ENCODE measurements at places on chromosomes 11 and 22.
A peak's percentile ranks its signal among the peaks of the same experiment; 100 is the strongest.

DNA sequence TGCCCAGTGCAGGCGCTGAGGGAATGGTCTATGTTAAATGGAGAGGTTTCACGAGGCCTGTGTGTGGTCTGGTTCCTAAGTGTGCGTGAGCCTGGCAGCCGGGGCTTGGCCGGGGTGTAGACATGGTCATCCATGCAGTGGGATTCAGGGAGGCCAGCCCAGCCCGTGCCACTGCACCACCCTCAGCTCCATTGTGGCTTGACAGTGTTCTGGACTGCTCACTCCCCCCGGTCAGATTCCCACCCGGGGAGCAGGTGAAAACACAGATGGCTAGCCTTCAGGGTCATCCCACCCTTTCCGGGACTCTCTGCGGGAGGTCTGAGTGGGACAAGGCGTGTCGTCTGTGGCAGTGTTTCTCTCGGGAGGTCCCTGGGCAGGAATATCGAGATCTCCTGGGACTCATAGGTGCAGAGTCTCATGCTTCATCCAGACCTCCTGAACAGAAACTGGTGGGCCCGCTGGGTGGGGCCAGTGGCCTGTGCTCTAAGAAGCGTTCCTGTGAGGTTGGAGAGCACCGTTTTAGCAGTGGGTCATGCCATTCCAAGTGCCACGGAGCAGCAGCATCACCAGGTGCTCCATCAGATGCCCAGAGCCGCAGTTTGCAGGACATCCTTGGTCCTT lies 52.3 kb downstream of the ST14 start:
- no peak for DNase-seq

- no peak for DNase-seq
Measured at GRCh38 chr11:114074546-114075343, 15.2 kb downstream of the ZBTB16 start.

DNA sequence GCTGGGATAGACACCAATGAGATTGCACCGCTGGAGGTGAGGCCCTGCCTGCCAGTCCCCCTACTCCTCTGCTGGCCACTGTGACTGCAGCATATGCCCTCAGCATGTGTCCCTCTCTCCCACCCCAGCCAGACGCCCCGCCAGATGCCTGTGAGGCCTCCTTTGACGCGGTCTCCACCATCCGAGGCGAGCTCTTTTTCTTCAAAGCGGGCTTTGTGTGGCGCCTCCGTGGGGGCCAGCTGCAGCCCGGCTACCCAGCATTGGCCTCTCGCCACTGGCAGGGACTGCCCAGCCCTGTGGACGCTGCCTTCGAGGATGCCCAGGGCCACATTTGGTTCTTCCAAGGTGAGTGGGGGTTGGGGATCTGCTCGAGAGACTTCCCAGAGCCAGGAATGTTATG lies 5.7 kb upstream of the SMARCB1 start:
- DNase-seq, result no peak

GRCh38 chr11:1987024-1987423 lies 10.6 kb downstream of the H19 start:
- no peak for DNase-seq

DNA sequence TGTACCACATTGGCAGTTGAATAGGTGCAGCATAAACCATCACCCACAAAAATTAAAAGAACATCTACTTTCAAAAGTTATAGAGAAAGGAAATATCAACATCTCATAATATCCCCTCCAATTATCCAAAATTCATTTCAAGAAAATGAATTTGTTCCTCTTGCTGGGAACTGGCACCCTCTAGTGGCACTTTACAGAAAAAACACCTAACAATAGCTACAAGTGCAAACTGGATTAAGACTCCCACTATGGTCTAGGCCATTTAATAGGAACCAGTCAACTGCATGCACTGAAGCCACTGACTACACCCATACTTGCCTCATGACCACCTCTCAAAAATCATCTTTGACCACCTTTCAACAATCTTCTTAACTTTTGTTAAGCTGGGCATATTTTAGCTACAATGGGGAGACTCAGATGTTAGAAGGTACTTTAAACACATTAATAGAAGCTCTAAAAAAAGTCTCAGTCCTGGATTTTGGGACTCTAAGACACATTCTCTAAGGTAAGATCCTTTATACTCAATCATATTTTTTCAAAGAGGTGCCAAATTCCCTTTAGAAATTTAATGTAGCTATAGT lies 17.3 kb downstream of the TRAF6 start:
- DNase-seq, result peak; percentile 77

DNA sequence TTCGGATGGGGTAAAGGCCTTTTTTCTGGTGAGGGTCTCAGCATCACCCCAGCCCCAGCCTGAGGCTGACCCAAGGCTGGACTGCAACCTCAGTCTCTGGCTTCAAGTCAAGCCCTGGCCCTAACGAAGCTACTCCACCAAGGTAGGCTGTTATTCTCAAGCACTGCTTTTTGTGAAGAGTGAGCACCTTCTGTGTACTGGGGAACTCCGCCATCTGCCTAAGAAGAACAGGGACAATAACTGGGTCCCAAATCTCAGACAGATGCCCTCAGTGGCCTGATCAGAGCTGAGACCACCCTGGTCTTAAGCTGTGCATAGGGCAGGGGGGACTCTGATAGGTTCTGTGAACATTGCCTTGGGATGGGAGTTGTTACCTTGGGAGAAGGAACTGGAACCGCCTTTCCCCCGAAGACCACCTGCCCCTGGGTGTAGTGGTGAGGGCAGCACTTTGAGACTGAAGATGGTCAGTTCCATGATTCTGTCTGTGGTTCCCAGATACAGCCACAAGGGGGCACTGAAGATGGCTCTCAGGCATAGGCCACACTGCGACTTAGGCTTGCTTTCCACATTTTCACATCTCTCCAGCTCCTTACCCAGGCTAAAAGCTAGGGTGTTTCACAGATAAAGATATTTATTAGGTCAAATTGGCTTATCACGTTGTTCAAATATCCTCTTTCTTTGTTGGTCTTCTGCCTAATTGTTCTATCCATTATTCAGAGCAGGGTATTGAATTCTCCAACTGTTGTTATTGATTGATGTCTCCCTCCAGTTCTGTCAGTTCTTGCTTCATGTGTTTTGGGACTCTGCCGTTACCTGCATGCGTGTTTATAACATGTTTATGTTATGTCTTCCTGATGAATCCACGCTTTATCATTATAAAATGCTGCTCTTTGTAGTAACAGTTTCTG lies 11.8 kb upstream of the UVRAG start:
- peak; percentile 4 for DNase-seq

- peak; percentile 55 for DNase-seq
Measured at GRCh38 chr11:10930972-10931760, 73.3 kb upstream of the ZBED5 start.

DNA sequence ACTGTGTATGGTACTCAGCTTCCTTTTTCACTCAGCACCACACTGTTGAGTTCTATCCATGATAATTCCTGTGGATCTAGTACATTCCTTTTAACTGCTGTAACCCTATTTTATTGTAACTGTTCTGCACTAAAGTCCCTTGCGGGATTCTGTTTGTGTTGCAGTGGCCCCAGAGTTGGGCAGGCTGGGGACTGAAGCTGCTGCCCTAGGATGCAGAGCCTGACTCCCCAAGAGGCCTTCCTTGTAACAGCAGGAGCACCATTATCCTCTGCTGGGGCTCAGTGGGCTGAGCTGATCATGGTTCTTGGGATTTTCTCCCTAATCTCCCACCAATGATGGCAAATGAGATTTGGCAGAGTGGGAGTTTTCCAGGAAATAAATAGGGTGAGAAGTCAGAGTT lies 77.7 kb downstream of the CABIN1 start:
- DNase-seq, result no peak

DNA sequence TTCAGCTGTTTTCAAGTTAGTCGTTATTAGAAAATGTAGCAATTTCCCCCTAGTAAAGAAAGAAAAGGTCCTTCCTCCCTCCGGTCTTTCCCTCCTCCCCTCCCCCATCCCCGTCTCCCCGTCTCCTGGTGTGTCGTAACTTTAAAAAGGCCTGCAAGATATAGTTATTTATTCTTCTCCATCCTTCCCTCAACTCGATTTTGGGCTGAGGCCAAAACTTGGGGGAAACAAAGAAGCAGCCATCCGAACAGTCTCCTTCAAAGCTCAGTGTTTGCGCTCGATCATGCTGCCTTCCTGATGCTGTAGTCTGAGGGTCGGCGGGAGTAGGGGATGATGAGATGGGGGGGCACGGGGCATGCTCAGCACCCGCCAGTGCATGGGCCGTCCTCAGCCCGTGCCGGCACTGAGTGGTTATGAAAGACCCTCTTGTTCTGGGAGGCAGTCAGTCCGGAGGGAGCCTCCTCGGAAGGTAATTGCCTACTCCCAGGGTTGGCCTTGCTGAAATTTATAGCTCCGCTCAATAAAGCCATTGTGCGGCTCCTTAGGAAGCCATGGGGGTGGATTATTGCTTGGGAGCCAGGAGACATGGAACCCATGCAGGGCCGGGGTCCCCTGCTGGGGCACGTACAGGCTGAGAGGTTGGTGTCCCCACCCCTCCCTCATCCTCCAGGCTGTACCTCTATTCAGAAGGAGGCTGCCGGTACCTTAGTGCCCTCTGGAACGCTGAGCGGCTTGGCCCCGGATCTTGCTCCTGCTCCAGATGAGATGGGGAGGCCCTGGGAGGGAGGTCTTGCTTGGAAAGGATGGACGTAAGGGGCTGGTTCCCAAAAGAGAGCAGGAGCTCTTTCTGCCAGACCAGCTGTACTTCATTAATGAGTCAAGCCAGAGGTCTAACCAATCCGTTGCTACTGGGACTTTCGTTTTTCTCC lies 212.7 kb upstream of the CADM1 start:
- DNase-seq, result no peak

DNA sequence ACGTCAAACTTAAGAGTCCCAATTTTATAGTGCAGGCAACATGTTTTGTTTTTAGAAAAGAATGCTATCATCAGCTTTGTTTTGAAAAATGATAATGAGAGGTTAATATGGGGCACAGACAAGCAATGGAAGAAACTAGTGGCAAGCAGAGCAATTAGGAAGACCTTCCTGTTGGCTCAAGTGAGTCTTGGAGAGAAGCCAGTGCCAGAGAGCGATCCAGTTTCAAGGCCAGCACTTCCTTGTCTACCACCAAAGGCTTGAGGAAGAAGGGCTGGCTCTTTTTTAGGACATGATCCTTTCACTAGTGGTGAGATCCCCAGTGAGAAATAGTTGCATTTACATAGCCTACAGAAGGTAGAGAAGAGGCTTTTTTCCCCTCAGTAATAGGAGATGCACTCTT lies 1340.7 kb downstream of the LRRC4C start:
- DNase-seq, result no peak

DNA sequence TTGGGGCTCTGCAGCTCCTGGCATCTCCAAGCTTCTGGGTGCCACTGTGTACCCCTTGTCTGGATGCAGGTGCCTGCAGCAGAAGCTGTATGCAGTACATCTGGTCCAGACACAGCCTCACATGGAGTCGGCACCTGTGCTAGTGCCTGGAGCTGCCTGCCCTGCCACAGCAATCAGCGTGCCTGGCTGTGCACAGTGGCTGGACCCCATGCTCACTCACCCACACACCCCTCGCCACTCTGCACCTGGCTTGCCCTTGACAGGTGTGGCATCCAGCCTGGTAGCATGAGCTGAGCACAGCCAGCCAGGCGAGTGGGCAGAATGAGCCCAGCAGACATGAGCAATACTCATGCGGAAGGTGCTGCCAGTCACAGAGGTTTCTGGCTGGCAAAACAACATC lies 19.5 kb upstream of the OR6A2 start:
- DNase-seq, result no peak

DNA sequence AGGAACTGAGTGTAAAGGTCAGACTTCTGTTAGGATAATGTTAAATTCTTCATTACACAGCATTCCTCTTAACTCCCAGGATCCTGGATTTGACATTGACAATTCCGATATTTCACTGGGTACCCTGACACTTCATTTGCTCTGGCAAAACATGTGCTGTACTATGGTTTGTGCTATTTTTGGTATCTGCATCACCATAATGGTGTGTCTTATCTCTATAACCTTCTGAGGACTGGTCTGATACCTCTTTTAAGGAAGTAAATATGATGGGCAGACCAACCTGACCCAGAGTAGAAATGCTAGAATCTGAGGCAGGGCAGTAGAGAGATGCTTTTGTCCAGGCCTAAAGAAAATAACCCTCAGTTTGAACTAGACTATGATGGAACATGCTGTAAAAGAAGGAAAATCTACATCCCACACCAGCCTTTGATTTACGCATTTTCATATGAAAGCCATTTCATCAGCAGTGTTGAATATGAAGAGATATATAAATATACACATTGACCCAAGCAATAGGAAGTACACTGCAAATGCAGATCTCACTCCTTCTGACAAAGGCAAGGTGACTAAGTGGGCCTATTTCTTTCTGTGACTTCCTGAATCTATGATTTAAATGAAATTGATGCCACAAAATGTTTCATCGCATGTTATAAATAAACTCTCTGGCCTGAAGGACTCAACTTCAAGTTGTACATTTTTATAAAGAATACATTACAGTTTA lies 966.7 kb downstream of the DLG2 start:
- no peak for DNase-seq

- DNase-seq, result peak; percentile 89
Measured at GRCh38 chr22:39472570-39473556, 16.1 kb downstream of the MGAT3 start.

DNA sequence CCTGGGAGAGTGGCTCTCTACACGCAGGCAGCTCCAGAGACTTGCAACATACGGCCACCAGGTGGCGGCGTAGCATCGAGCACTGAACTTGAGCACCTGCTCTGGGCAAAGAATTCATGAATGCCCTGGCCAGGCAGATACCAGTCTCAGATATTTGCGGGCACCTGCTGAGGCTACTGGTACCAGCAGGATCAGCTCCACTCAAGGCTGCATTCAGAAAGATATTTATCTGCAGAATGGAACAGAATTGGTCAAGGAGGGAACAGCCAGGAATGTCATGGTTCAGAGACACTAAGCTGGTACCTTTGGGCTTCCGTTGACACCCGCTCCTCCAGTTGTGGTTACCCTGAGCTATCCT lies 10.8 kb upstream of the CCDC86 start:
- peak; percentile 88 for DNase-seq

GRCh38 chr22:50529897-50530579 lies at the start of gene TYMP:
TYMP (minus strand) TSS chr22:50530012; CDS start chr22:50529709, 303 bp downstream.
- no peak for DNase-seq

DNA sequence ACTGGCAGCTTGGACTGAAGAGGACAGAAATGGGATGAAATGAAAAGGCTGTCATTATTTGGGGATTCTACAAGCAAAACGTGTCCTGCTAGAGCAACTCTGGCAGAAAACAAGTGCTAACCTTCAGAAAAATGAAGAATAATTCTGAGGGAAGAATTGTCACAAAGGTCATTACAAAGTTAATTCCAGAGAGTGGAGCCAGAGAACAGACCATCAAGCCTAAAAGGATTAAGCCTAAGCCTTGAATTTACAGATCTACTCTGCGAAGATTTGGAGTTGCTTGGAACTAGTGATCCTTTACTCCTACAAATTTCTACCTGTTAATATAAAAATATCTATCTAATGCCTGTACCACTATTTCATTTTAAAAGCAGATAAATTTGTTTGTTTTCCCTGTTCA lies 1077.3 kb upstream of the CNTN5 start:
- no peak for DNase-seq

- peak; percentile 60 for DNase-seq
Measured at GRCh38 chr11:57157624-57158023, 24.1 kb upstream of the LRRC55 start.

GRCh38 chr11:35179466-35180135 lies 40.6 kb downstream of the CD44 start:
- no peak for DNase-seq

DNA sequence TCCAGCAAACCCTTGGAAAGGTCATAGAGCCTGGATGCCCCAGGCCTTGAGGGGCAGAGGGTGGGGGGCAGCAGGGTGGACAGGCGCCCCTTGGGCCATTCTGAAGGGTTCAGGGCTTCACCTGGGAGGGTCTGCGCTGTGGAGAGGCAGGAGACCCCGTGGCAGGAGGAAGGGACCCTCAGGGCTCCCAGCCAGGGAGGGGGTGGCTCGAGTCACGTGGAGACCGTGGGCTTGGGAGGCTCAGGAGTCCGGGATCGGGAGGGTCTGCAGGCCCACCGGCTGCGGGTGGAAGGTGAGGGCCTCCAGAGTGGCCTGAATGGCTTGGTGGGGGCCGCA lies 48.5 kb upstream of the A4GALT start:
- DNase-seq, result no peak

Measured in NCI-H2171 treated with DMSO at 0.1 percent for 48 hours (cell line).